Heart left ventricle (tissue), 16 donors: ENCODE measurements at places on chromosomes 1 and 21. TPM values are rescaled to one million over a fixed set of nuclear protein-coding genes. Genes with fewer than 3 reads are reported as not detected.

IFNLR1 gene
- total RNA-seq: 3.3 TPM

IQGAP3 gene
- 0.13 TPM for total RNA-seq

KRTAP10-8 gene
- total RNA-seq: not detected

VWA1 gene
- total RNA-seq: 14.8 TPM

CASZ1 gene
- total RNA-seq: 68.6 TPM

UMODL1 gene
- total RNA-seq: not detected

HSD3B2 gene
- total RNA-seq: not detected

KRTAP20-1 gene
- not detected for total RNA-seq

HUNK gene
- 0.02 TPM for total RNA-seq

MRPL9 gene
- total RNA-seq: 53.2 TPM

GPR61 gene
- 0.16 TPM for total RNA-seq

ILF2 gene
- total RNA-seq: 72.0 TPM

TLCD4 gene
- total RNA-seq: 27.6 TPM

KIF14 gene
- total RNA-seq: 0.20 TPM

IRF6 gene
- total RNA-seq: 71.7 TPM

KCNJ10 gene
- total RNA-seq: 1.1 TPM

ACTL8 gene
- not detected for total RNA-seq

MPZ gene
- 2.7 TPM for total RNA-seq

NCSTN gene
- 85.4 TPM for total RNA-seq

LEPR gene
- 3.4 TPM for total RNA-seq

OR2L8 gene
- total RNA-seq: not detected
